ENCODE measurements at places on chromosomes 11 and 22.

- no peak for DNase-seq
These were observed 3.7 kb downstream of the TRMT112 start for GRCh38 chr11:64313491-64314145.

DNA sequence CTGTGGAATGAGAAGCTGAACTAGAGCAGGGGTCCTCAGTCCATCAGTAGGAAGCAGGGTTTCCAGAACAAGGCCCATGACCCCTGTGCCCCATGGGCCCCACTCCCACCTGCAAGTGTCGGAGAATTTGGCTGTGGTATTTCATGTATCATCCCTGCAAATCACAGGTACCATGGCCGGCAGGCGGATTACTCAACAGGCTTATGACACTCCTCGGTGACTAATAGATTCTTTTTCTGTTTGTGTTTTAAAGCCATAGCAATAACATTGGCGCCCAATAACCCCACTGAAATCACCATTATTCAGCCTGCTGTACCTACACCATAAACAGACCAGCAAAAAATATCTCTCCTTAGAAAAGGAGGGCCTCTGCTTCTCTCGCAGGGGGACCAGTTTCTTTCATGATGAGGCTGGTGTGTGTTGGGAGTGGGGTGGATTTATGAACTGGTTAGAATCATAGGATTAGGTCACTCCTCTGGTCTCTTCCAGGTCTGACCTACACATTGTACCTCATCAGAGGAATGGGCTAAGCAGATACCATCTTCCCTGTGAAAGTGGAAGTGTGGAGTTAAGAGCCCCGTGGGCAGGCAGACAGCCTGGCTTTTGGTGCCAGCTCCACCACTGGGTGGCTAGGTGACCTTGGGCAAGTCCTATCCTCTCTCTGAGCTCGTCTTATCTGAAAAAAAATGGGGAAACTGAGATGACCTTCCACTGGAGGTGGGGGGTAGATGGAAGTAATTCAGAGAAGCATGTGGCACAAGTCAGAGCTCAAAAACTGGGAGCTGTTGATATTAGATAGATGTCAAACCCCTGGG lies 60.2 kb upstream of the WNT11 start:
- DNase-seq = peak; percentile 23

GRCh38 chr11:69278091-69278867 lies 15.7 kb upstream of the MYEOV start:
- no peak for DNase-seq

DNA sequence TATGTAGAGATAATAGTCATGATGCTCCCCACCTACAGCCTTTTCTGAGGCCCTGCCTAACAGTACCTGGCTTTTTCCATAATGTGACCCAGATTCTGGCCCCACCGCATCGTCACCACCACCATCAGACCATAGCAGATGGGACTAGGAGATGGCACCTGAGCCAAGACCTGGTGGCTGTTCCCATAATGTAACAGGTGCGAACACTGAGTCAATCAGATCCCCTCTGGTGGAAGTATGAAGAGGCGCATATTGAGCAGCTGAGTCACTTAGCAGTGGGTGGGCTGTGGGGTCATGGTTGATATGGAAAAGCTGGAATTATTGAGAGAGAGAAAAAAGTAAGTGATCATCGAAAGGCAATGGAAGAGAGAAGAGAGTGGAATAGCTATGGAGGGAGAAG lies 578.0 kb upstream of the CADM1 start:
- no peak for DNase-seq

DNA sequence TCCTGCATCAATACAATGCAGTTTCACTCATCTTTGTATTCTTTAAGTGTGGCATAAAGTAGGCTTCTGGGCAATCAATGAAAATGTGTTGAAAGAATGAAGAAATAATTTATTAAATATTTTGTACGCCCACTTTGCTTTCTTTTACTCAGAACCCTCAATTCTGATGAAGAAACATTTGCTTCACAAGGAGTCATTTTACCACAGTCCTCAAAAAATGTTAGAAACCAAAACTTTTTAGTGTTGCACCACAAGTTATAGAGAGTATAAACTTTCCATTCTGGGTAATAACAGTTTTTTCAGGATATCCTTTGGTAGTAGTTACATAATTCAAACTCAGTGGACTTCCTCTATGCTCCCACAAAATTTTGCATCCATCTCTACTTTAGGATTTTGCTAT lies 360.5 kb downstream of the DLG2 start:
- DNase-seq = no peak

DNA sequence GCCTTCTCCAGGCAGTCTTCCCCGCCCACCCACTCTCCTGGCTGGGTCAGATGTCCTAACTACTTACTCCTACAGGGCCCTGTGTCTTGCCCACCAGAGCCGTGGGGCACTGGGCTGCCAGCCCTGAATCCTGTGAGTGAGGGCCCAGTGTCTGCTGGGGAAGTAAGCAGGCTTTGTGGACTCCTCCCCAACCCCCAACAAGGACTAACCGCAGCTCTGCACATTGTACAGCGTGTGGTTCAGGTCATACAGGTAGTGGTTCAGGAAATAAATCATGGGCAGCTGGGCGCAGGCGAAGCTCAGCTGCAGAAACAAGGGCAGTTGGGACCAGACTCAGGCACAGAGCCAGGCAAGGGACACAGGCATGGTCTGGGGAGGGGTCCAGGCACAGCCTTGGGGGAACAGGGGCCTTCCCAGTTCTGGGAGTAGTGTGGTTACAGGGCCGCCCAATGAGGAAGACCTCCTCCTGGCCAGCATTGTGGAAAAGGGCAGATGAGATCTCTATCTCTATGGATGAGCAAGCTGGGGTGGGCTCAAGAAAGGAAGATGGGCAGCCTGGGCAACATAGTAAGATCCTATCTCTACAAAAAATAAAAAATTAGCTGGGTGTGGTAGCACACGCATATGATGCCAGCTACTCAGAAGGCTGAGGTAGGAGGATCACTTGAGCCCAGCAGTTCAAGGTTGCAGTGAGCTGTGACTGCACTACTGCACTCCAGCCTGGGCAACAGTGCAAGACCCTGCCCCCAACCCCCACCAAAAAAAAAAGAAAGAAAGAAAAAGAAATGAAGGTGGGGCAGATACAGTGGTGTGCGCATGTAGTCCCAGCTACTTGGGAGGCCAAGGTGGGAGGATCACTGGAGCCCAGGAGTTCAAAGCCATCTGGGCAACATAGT lies 5.5 kb downstream of the UNC93B1 start:
- no peak for DNase-seq

DNA sequence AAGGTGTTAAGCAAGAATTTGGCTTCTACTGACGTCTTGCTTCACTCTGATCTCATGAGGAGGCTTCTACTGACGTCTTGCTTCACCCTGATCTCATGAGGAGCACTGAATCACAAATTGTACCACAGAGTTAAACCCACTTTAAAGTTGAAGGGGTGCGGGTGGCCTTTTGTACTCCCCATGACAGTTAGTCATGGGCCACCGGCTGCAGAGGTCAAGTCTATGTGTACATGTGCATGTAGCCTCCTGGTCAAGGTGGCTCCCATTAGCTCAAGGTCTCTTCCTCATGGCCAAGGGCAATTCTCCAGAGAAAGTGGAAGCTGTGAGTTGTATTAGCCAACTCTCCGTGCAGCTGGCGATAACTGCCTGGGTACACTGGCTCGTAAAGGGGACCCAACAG lies 23.1 kb upstream of the FZD4 start:
- DNase-seq = no peak

DNA sequence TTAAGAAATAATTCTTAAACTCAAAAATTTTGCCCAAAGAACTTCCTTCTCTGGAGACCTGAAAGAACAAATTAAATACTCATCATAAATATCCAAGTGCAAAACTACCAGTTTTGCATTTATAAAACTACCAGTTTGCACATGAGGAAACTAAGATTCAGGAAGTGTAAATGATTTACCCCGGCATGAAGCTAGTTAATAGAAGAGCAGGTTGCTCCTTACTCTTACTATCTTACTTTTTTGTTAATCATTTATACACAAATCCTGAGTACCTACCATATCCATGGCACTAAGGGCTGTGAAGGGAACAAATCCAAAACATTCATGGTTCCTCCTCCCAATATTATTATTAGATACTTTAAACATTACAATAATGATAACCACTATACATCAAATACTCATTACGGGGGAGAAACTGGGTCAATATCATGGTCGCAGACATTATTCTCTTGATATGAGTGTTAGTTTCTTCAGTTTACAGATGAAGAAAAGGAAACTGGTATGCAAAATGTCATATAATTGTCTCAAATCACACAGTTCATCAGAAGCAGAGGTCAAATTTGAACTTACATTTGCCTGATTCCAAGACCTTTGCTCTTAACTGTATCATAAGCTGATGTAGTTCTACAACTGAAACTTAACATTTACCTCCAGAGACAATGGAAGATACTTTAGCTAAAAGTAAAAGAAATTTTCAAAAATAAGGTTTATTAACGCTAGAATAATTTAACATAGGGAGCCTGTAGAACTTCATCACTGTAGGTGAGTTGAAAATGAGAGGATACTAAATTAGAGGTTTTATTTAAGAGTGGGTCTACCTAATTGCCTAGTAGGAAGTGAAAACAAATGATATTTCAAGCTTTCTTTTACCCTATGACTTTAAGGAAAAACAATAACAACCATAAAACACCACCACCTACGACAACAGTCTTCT lies 74.5 kb downstream of the FAM76B start:
- DNase-seq = no peak

DNA sequence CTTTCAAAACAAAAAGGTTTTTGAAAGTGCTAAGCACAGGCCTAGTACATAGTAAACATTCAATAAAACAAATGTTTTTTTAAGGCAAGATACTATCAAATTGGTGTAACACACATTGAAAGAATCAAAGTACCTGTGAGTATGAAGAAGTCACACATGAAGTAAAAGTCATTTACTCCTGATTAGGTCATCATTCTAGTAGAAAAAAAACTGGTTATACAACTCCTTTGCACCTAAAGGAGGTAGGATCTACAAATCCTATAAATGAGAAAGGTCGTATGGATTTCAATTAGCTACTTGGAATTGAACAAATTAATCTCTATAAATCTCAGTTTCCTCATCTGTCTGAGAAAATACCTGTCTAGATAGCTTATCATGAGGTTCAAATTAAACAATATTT lies 80.8 kb downstream of the SIK3 start:
- no peak for DNase-seq

- DNase-seq = no peak
These were observed 44.8 kb upstream of the PTPN5 start for GRCh38 chr11:18836417-18836816.

DNA sequence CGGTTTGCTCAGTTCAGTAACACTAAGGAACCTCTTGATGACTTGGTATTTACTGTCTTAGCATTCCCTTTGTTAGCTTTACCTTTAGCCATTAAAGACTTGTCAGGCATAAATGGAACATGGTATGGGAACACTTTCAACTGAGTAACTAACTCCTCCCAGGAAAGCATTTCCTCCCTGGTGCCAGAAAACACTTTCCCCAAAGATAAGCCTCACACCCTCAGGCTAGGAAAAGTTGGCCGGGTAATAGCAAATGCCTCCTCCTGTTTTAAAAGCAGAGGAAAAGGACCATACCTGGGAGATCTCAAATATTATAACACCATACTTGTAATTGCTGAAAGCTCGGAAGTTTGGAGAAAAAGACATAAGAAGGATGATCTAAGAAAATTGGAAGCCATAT lies 12.0 kb downstream of the KCNJ11 start:
- DNase-seq = no peak

DNA sequence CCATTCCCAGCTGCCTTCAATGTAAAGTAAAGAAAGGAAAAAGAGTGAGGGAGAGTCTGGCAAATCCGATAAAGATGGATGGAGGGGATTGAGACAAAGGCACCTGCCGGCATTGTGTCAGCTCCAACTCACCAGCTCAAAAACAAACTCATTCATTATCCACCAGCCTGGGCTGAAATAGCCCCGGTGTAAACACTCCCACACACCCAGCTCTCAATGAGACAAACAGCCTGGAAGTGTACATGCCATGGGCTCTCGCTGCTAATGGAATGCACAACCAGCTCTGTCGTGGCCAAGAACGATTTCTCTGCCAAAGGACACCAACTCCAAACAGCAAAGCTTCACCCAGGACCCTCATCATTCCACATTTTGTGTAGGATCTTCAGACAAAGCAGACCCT lies 89.3 kb upstream of the OPCML start:
- no peak for DNase-seq

GRCh38 chr22:20566420-20567260 lies 59.2 kb downstream of the MED15 start:
- DNase-seq = peak; percentile 50

- no peak for DNase-seq
These were observed 41.5 kb upstream of the CNTN5 start for GRCh38 chr11:98979205-98979604.

GRCh38 chr11:85044911-85045310 lies 582.2 kb downstream of the DLG2 start:
- DNase-seq = peak; percentile 2

GRCh38 chr22:50027639-50028537 lies 15.3 kb upstream of the IL17REL start:
- DNase-seq = no peak

DNA sequence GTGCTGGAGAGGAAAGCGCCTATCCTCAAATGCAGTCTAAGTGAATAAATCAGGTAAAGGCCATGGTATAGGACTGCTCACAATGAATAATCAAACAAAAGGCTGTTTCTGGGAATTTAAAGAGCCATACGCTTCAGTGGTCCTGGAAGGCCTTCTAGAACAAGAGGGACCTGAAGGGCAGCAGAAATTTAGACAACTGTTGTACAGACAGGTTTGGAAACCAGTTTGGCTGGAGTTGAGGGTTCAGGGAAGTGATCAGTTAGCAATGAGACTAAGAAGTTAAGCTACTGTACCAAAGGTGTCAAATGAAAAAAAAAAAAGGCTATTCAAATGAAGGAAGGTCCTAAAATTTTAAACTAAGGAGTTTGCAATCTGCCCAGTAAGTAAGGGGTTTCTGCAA lies 56.6 kb upstream of the SCUBE2 start:
- DNase-seq = no peak

GRCh38 chr22:22181341-22181850 lies 63.2 kb upstream of the VPREB1 start:
- no peak for DNase-seq

DNA sequence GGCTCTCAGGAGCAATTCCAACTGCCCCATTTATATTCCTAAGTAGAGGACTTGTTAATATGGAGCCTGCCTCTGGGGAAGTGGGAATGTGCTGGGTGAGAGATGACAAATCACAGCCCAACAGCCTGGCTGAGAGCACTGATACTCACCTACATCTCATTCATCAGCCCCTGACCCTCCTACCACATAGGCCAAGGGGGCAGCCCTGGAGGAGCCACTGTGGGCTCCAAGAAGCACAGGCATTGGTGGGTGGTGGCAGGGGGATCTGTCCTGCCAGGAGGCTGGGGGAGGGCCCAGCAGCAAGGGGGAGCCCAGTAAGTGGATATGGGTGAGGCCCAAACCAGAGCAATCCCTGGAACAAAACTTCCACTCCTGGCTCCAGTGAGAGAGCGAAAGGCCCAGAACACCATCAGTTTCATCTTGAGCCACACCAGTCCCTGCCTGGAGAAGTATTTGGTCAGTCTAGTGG lies 79.7 kb downstream of the BUD13 start:
- DNase-seq = no peak

DNA sequence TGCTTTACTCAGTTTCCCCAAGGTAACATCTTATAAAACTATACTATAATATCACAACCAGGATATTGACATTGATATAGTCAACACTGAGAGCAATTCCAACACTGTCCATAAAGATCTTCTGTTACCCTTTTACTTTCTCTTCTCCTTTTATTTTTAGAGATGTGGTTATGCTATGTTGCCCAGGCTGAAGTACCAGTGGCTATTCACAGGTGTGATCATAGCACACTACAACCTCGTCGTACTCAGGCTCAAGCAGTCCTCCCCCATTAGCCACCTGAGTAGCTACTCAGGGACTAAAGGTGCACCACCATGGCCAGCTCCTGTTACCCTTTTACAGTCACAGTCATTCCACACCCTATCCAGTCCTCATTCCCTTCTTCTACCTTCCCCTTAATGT lies 119.7 kb downstream of the CWF19L2 start:
- DNase-seq = no peak

All from hindlimb muscle (tissue), 1 donor.